SJSA1 (cell line): ENCODE measurements at places on chromosomes 13 and 19. TPM values are rescaled to one million over a fixed set of nuclear protein-coding genes. Genes with fewer than 3 reads are reported as not detected.
A peak's percentile ranks its signal among the peaks of the same experiment; 100 is the strongest.

DNA sequence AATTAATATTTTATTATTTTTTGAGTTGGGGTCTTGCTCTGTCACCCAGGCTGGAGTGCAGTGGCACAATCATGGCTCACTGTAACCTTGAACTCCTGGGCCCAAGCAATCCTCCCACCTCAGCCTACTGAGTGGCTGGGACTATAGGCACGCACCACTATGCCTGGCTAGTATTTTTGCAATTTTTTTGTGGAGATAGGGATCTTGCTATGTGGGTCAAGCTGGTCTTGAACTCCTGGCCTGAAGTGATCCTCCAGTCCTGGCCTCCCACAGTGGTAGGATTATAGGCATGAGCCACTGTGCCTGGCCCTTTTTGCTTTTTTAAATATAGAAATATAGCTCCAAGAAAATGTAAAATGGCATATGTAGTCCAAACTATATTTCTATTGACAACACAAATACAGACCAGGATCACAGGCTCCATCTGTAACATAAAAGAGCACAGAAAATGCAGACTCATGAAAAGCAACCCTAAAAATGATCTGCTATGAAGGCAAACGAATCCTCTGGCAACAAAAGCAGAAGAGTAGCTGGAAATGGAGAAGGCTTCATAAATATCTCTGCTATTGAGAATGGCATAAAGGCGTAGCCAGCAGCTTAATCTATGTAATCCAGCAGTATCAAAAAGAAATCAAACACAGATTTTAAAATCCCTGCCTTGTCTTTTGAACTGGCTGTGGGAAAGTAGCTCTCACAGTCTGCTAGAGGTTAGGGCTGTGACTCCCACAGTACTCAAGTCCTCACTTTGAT, 200.6 kb downstream of the LHFPL6 start:
- H3K27ac ChIP-seq = no peak overlapping the region
- DNase-seq = no peak
- no peak overlapping the region for H3K4me3 ChIP-seq
- no peaks in the 10 kb centered on the region for H3K27me3 ChIP-seq
- H3K4me1 ChIP-seq = peaks cover 9% of the 10 kb centered on the region

DNA sequence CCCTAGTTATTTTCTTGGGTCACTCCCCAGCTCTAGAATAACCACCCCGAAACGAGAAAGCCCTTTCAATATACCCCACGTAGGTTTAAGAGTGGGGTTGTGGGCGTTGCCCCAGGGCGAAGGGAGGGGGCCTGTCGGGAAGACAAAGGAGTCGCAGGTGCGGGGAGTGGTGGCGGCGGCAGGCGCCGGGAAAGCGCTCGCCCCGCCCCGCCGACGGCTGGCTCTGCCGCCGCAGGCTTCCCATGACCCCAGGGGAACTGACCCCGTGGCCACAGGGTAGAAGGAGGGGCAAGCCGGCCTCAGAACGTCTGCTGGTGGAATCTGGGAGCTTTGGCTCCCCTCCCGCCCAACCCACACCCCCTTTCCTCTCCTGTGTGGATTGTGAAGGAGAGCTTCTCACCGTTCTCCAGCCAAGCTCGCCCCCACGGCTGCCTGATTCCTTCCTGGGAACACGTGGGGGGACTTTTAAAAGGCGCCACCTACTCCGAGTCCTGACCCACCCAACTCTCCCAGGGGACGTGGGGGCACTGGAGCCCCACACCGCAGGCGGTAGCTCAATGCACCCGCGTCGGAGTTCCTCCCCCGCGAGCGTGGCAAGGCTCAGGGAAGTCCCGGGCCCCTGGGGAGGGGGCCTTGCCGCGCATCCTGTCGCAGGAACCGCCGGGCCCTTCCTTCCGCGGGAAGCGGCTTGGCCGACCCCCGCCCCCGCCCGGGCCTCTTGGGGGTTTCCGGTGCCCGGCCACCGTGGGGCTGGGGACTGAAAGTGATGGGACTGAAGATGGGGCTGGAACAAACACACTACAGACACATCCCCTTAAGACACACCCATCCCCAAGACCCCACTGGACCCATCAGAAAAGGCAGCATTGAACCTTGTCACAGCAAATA, 5.5 kb downstream of the IER2 start:
- peaks cover 22% of the 10 kb centered on the region for H3K4me1 ChIP-seq
- H3K27ac ChIP-seq = no peak overlapping the region
- peak overlapping the region; percentile 76 for H3K4me3 ChIP-seq
- no peaks in the 10 kb centered on the region for H3K27me3 ChIP-seq

- H3K27ac ChIP-seq = no peak overlapping the region
- DNase-seq = no peak
- peaks cover 26% of the 10 kb centered on the region for H3K27me3 ChIP-seq
- no peak overlapping the region for H3K4me3 ChIP-seq
- H3K36me3 ChIP-seq = peaks cover 42% of the 10 kb centered on the region
- no peaks in the 10 kb centered on the region for H3K4me1 ChIP-seq
Measured at GRCh38 chr19:17866964-17867486, 4.7 kb upstream of the SLC5A5 start.

DNA sequence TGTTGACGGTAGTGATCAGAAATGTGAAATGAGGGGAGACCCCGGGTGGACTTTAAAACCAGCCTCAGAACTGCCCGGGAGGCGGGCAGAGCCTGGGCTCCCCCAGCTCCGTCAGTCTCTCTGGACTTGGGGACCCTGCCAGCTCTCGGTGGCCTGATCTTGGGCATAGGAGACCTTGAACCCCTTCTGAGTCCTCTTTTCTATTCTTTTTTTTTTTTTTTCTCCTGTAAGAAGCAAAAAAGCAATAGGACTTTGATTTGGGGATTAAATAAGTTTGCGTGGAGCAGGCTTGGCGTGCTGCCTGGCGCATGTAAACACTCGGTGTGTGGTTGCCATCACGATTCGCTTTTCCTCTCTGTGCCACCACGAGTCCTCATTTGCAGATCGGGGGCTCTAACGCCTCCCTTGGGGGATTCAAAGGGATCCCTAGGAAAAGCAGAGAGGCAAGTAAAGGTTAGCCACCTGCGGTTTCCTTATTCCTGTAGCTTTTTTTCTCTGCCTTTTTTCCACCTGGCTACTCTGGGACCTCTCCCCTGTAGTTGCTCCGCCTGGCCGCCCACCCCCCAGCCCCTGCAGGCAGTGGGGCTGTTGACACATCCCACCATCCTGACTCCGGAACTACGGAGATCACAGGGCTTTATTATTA, 1.3 kb downstream of the SAFB start:
- H3K4me1 ChIP-seq = peaks cover 5% of the 10 kb centered on the region
- no peaks in the 10 kb centered on the region for H3K27me3 ChIP-seq
- H3K36me3 ChIP-seq = peaks cover 77% of the 10 kb centered on the region
- peak; percentile 58 for DNase-seq
- H3K27ac ChIP-seq = peak overlapping the region; percentile 72

DNA sequence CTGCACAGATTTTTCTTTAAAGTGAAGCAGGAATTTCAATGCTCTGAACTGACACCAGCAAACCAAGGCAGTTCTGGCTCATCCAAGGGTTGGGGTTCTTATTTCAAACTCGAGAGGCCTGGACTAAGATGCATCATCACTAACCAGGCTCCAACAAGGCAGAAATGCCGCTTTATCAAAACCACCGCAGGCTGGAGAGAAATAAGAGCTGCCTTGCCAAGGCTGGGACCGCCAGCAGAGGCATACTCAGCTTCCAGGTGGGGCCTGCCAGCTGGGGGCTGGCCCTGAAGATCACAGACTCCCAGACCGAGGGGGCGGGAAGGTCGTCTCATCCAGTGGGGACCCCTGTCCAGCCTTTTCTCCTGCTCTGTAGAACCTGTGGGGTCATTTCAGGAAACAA, 37.4 kb upstream of the GAS6 start:
- no peak overlapping the region for H3K4me3 ChIP-seq
- H3K4me1 ChIP-seq = peaks cover 47% of the 10 kb centered on the region
- no peak for DNase-seq
- 0 out of 2 replicates have a peak, but pooled peaks cover 4% of the 10 kb centered on the region for H3K36me3 ChIP-seq

DNA sequence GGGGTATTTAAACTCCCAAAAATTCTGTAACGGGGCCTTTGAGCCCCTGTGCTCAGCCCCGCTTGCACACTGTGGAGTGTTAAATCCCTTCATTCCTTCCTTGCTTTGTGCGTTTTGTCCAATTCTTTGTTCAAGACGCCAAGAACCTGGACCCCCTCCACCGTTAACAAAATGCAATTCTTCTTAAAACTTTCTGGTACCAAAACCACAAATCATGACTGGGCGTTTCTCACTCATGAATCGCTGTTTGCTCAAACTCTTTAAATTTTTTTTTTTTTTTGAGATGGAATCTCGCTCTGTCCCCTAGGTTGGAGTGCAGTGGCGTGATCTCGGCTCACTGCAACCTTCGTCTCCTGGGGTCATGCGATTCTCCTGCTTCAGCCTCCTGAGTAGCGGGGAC, 881 bp downstream of the ZNF20 start:
- peak overlapping the region; percentile 70; the same call in 1 of the 2 replicates for H3K27ac ChIP-seq
- peak overlapping the region; percentile 60 for H3K4me3 ChIP-seq
- peaks cover 55% of the 10 kb centered on the region for H3K36me3 ChIP-seq
- H3K27me3 ChIP-seq = no peaks in the 10 kb centered on the region
- H3K4me1 ChIP-seq = peaks cover 12% of the 10 kb centered on the region
- DNase-seq = no peak

DNA sequence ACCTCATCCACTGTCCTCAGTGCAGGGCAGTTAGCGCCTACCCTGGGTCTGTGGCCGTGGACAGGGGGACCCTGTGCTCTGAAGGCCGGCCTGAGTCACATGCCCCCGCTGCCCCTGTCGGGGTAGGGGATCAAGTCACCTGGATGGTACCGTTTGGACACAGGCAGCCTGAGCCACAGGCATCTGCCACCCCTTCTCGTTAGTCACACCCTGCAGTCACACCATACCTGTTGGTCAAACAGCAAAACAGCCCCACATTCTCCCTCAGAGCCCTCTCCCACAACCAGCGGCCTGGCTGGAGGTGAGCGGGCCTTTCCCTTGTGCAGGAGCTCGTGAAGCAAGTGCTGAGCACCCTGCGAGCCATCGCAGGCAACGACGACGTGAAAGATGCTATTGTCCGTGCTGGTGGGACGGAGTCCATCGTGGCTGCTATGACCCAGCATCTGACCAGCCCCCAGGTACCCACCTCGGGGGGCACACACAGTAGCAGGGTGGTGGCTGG, 8.8 kb upstream of the SLC25A42 start:
- H3K27ac ChIP-seq = no peak overlapping the region
- H3K4me1 ChIP-seq = no peaks in the 10 kb centered on the region
- H3K4me3 ChIP-seq = no peak overlapping the region
- H3K36me3 ChIP-seq = peaks cover 58% of the 10 kb centered on the region
- no peaks in the 10 kb centered on the region for H3K27me3 ChIP-seq
- DNase-seq = no peak

- H3K4me3 ChIP-seq = peak overlapping the region; percentile 61
- no peaks in the 10 kb centered on the region for H3K27me3 ChIP-seq
- DNase-seq = no peak
- H3K4me1 ChIP-seq = peaks cover 9% of the 10 kb centered on the region
Measured at GRCh38 chr13:94595001-94595949, 677 bp downstream of the TGDS start.

DNA sequence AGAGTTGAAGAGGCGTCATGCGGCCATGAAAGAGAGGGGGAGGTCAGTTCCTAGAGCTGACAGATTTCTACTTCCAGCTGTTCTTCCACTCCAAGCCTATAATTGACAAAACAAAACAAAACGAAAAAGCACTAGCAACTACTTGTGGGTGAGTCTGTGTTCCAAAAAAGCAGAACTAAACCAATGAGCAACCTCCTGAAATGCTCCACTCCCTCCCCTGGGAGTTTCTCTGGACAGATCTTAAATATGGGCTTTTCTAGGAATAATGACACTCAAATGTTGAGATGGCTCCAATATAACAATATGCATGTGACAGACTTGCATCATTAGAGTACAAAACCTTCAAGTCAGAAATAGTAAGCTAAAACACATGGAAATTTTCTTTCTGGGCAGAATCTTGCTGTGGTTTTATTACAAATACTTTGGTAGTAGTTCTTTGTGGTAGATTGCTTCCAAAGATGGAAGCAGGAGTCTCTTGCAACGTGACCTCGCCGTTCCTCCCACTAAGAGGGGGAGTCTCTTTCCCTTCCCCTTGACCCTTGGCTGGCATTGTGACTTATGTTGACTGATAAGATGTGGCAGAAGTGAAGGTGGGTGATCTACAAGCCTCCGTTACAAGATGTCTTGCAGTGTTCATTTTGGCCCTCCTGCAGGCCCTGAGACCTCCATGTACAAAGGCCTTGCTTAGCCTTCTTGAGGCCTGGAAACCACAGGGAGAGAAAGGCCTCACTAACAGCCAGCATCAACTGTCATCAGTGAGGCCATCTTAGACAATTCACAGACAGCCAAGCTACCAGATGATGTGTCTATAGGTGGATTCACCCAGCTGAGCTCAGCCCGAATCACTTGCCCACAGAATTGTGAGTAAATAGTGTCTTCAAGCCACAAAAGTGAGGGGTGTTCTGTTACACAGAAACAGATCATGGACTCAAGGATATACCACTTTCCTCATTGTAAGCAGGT, 173.1 kb upstream of the RFC3 start:
- DNase-seq = no peak
- no peaks in the 10 kb centered on the region for H3K36me3 ChIP-seq
- H3K4me1 ChIP-seq = peaks cover 10% of the 10 kb centered on the region

DNA sequence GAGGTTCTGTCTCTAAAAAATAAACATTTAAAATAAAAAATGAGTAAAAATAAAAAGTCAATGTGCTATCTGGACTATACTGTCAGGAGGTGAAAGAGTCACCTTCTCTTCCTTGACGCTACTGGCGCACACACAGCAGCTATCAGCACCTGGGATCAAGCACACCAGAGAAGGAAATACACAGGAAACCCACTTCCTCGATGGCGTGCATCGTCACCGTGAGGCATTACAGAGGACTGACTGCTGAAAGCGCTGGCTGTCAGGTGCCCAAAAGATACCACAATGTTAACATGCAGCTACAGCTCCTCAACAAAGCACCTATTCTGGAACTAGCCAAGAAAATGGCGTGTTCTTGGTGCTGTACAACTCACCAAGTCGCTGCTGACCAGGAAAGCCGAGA, 6.1 kb downstream of the SLC35E1 start:
- no peak for DNase-seq
- H3K36me3 ChIP-seq = peaks cover 87% of the 10 kb centered on the region
- H3K27ac ChIP-seq = no peak overlapping the region
- no peak overlapping the region for H3K4me3 ChIP-seq

The PRODH2 gene
- not detected in 2 replicates for total RNA-seq

The NMRK2 gene
- total RNA-seq = not detected in 2 replicates

The DOCK6 gene
- total RNA-seq = 2.0 and 7.9 TPM in 2 replicates

The ZNF227 gene
- 5.6 and 15.1 TPM in 2 replicates for total RNA-seq

The SHC2 gene
- total RNA-seq = not detected in 2 replicates

The COX6B1 gene
- total RNA-seq = 364 and 463 TPM in 2 replicates

The FCAR gene
- total RNA-seq = not detected in 2 replicates

The CRX gene
- not detected in 2 replicates for total RNA-seq

The THSD8 gene
- total RNA-seq = not detected in 2 replicates
